ENCODE measurements at places on chromosomes 4 and X.

GRCh38 chr4:144705601-144706590, 59.9 kb downstream of the HHIP start:
- DNase-seq, result no peak

DNA sequence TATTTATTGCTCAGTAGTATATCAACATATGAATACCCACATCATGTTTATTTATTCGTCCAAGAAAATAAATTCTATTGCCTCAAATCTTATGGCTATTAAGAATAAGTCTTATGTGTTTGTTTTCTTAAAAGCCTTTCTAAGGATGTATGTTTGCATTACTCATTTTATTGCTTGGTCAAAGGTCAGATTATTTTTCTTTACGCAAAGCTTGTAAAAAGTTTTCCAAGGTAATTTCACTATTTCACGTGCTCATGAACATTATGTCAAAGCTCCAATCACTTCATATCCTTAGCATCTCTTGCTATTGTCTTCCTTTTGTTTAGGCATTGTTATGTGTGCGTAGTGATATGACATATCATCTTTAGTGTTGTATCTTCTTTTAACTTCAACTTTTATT, 258.5 kb upstream of the FSTL5 start:
- no peak for DNase-seq

DNA sequence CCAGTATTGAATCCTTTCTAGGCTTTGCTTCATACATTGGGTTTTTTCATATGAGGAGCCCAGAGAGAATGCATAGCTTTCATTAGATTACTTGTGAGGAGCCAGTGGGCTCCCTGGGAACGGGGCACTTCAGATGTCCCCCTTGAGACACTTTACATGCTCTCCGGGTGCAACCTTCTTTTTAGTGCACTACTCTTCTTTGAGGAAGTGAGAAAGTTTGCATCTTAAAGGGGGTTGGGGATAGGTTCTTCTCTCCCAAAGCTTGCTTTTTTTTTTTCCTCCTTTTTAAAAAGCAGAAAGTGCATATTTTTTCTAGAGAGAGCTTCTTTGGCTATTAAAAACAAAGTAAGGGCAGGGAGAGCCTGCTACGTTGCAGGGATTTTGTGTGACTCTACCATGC, 4.3 kb downstream of the HADH start:
- DNase-seq, result no peak

GRCh38 chrX:43865791-43866190, 16.5 kb downstream of the MAOB start:
- DNase-seq, result no peak

DNA sequence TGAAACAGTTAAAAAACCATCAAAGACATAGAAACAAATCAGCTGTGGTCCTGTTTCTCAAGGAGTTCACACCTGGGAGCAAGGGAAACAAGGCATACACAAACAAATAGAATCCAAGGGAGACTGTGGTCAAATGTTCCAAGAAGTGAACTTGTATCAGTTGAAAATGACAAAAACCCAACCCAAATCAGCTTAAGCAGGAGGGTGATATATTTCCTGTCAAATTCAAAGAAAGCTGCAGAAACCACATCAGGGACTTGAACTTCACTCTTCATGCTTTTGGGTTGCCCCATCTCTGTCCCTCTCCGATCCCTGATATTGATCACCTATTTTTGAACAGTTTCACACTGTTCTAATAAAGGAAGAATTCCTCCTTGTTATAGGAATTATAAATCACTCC, 148.6 kb upstream of the FMR1 start:
- DNase-seq, result no peak

DNA sequence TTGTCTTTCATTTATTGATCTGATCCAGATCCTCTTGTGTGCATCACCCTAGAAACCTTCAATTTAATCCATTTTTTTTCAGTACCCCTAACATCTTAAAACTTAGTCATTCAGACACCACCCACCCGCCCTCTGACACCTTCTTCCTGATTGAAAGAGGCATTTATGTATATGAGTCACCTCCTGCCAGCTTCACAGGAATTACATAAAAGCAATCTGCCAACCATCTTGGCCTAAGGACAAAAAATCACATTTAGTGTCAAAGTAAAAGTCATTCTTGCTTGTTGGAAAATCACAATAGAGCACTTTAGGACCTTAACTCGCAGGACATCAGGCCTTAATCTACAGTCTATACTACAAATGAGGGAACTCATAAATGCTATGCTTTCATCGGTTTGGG, 52.1 kb downstream of the NDST3 start:
- no peak for DNase-seq

- DNase-seq, result no peak
Observed at GRCh38 chr4:104815665-104816064, 321.0 kb upstream of the CXXC4 start.

DNA sequence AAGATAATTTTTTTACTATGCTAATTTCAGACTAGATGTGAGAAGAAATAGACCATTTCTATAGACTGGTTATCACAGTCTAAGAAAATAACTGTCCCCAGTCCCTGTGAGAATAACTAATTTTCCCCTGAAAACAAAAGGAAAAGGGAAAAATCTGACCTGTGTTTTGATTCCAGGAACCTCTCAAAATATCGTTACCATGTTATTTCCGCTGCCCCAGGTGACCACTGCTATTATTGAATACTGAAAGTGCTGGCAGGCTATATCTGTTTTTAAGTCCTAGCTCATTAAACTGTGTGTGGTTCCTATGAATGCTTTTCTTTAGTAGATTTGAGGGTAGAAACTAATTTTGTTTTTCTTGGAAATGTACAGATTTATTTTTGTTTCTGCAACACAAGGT, 83.6 kb downstream of the GAB1 start:
- DNase-seq, result no peak

DNA sequence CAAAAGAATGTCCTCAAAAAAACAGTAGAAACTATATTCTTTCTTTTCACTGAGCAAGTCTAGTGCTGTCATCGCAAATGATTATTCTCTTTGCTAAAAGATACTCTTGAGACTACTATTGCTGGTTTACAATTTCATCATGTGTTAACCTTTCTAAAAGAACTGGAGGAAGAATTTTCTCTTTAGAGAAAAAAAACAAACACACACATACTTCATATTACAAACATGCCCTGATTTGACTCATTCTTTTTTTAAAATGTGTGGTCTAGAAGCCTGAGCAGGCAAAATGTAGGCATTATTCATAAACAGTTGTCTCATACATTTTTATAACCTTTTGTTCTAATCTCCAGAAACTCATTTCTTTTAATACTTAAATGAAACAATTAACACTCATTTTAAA, 60.6 kb upstream of the FAT4 start:
- DNase-seq, result no peak

DNA sequence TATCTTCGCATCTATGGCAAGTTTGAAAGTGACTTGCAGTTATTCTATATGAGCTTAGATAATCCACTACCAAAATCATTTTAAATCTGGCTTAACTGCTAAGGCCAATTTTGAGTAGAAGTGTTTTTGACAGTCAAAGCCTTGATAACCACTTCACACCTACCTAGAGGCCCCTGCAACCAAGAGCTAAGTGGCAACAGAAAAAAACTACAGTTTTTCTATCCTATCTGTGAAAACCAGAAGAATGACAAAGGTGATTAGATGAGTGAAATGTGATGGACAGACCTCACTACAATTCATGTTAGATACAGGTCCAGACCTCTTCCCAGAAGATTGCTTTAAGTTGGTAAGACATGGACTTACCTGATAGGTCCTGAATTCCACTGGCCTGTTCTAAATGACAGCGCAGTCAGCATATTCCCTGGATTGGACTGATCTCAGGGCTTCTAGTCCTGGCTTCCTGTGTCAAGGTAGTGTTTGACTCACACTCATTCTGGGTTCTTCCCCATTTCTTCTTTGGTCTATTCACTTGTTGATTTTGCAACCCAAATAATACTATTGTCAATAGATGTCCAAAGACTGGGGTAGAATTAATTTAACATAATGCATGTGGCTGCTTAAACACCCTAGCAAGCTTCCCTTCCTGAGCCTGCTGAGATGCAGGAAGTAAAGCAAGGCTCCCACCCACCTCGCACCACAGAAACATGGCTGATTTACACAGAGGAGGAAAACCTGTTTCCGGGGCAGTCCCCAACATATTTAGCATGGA, 65.1 kb downstream of the PPP3CA start:
- peak; percentile 8 for DNase-seq

DNA sequence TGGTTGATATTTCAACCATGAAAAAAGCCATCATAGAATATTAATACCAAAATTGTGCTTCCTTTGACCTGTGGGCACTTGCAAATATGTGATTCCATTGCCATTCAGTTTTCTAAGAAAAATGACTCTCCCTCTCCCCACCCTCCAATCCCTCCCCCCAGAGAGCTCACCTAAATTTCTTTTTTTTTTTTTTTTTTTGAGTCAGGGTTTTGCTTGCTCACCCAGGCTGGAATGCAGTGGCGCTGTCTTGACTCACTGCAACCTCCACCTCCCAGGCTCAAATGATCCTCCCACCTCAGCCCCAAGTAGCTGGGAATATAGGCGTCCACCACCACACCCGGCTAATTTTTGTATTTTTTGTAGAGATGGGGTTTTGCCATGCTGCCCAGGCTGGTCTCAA, 47.0 kb downstream of the SNX25 start:
- DNase-seq, result no peak

GRCh38 chrX:53918702-53919101, 125.6 kb downstream of the PHF8 start:
- DNase-seq, result no peak

DNA sequence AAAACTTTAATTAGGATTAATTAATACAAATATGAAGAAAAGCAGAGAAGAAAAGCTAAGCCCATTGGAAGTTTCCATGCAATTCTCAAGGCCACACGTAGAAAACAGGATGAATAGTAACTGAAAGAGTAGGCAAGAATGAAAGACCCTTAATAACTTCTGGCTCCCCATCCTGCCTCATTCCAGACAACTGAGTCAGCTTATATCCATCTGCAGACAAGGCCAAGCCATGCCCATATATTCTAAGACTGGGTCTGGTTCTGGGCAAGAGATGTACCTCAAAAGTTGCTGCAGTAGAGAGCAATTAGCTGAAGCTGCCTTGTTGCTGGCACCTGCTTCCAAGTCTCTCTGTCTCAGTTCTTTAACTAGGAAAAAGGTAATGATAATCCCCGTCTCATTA, 244.1 kb downstream of the GPC3 start:
- no peak for DNase-seq

DNA sequence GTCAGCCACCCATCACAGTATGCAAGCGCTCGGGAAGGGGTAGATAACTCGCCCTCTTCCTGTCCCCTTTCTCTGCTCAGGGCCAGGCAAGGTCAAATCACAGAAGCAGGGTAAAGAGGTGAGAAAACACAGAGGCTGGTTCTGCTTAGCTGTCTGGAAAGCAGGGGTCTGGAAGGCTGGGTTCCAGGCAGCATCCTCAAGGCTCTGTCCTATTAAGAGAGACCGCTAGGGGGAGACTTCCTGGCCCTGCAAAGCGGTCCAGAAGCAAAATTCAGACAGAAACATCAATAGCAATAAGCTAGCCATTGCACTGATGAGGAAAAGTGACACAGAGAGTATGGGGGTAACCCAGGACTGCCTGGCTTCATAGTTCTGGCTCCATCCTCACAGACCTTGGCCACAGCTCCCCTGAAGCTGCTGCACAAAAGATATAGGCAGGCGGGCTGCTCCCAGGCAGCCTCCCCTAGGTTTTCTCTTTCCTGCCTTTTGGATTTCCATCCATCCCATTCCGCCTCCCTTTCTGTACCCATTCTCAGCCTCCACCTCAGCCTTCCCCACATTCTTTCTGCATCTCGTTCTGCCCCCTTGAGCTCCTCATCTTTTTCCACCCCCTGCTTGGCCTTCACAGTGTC, 308.5 kb downstream of the EVC2 start:
- no peak for DNase-seq

DNA sequence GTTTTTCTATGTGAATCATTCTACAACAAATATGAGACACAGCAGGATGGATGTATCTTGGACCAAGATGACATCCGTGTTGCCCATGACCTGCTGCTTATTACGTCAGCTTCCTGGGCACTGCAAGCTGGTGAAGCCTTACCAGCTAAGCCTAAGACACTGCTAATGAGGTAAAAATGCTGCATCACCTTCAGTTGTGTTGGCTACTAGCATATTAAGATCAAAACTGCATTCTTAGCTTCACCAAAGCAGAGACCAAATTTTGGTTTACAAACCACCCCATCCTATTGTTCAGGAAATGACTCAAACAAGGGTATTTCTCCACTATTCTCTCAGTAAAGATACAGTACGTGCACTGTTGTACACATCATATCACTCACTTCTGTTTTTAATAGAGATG, 50.3 kb downstream of the MAML3 start:
- peak; percentile 54 for DNase-seq
